Umbilical cord (tissue), 2 donors: ENCODE measurements at places on chromosomes 1 and 21. TPM values are rescaled to one million over a fixed set of nuclear protein-coding genes. Genes with fewer than 3 reads are reported as not detected.

LRRC53 gene
- 10.4 TPM for total RNA-seq

DPH2 gene
- 5.1 TPM for total RNA-seq

CCSAP gene
- 32.0 TPM for total RNA-seq

DNA sequence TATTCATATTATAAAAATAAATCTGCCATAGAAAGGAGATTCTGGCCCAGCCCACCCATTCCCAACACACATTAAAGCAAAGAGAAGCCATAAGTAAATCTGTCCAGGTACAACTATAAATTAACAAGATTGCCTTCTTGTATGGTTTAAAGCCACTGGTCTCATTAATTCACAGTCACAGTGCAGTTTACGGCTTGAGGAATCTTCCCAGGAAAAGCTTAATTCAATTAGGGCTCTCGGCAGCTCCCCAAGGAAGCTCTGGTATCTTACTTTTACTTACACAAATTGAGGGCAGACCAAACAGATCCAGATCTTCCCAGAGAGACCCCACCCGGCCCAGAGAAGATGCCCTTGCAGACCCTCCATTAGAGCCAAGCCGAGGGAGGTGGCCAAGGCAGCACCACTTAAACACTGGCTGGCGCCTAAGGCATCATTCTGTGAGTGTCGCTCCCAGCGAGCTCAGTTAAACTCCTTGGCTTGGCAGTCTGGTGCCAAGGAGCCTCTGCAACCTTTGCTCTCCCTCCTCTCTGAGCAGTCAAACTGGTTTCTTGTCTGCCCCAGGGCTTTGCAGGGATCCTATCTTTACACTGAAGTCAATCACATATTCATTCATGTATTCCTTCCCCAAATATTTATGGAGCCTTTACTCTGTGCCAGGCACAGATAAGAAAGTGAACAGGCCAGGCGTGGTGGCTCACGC, 10.7 kb downstream of the SLC9A1 start:
- no peak for DNase-seq

DNA sequence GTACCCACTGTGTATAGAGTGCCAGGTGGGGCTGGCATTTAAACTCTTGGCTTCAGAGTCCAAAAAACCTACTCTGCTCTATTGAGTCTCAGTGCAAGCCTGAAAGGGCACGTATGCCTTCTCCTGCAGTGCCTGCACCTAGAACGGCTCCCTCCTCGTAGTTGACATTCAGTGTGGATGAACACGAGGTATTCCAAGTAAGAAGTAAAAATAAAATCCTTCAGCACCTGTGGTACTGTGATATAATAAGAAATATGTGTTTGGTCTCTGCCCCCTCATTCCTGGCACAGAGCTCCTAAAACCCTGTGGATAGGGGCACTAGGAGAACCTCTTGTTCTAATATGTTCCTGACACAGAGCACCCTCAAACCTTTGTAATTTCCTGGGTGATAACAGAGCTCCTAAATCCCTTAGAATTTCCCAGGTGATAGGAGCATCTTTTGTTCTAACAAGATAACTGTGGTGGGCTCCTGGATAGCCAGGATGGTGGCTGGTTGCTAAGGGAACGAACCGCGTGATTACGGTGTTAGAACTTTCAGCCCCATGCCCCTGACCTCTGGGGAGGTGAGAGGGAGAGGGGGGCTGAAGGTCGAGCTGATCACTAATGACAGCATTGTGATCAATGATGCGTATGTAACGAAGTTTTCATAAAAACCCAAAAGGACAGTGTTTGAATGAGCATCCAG, 16.8 kb downstream of the UCK2 start:
- no peak for DNase-seq

- DNase-seq = peak; percentile 29
These were observed 5.4 kb upstream of the SLAMF9 start for GRCh38 chr1:159959451-159959850.

- no peak for DNase-seq
These were observed 393.3 kb downstream of the NPHP4 start for GRCh38 chr1:5598824-5599395.

IPO9 gene
- total RNA-seq = 13.2 TPM

EPHA8 gene
- 4.3 TPM for total RNA-seq

- DNase-seq = no peak
These were observed 139.7 kb upstream of the ERRFI1 start for GRCh38 chr1:8165595-8166360.

- no peak for DNase-seq
These were observed 54.5 kb downstream of the TM2D1 start for GRCh38 chr1:61670445-61670844.

NR0B2 gene
- not detected for total RNA-seq

DNA sequence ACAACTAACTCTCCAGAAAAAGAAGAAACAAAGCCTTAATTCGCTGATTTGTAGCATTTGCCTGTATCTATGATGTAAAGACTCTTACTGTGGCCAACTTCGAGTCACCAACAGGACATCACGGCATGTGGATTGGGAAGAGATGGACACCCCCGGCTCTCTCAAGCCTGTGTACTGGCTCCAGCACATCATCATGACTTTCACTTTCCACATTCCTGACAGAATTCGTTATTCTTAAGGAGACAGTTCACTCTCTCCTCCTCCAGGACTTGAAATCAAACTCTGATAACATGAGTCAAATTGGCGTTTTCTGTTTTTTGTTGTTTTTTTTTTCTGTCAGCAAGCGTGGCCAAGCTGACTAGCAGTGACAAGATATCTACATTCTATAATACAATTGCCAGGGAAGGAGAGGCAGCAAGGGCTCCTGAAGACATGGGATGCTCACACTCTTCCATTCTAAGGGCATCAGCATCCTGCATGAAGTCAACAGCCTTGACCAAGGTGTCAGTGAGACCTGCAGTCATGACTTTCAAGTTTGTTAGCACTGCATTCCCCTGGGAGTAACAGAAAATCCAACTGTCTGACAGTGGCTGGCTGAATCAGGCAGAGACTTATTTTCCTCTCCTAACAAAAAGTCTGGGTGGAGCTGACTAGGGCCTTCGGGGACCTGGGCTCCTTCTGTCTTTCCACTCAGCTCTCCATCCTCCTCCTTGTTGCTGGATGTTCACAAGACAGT, 13.3 kb upstream of the TRAF3IP3 start:
- DNase-seq = peak; percentile 42

DNA sequence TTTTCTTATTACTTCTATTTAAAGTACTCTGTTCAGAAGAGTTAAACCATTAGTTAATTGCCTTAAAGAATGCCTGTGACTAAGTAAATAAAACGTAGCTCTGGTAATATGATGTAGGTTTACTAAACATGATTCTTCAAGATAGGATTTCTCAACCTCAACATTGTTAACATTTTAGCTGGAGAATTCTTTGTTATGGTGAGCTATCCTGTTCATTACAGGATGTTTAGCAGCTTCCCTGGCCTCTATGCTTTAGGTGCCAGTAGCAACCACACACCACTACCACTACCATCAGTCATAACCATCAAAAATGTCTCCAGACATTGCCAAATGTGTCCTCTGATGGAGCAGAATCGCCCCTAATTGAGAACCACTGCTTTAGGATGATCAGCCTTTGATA, 10.7 kb downstream of the RPF1 start:
- DNase-seq = no peak

GRCh38 chr1:51650198-51650597, 33.3 kb downstream of the OSBPL9 start:
- no peak for DNase-seq

DNA sequence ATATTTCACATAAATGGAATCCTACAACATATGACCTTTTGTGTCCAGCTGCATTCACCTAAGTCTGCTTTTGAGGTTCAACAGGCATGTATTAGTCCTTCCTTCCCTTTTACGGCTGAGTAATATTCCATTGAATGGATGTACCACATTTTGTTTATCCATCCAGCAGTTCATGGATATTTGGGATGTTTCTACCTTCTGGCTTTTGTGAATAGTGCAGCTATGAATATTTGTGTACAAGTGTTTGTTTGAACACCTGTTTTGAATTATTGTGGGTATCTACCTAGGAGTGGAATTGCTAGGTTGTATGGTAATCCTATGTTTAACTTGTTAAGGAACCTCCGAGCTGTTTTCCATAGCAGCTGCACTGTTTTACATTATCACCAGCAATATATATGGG, 62.3 kb upstream of the DESI2 start:
- no peak for DNase-seq

GRCh38 chr1:156522443-156522970, 21.9 kb upstream of the MEF2D start:
- no peak for DNase-seq

GRCh38 chr1:95094923-95095322, 22.2 kb upstream of the ALG14 start:
- no peak for DNase-seq

CHI3L1 gene
- total RNA-seq = 5.8 TPM

DNA sequence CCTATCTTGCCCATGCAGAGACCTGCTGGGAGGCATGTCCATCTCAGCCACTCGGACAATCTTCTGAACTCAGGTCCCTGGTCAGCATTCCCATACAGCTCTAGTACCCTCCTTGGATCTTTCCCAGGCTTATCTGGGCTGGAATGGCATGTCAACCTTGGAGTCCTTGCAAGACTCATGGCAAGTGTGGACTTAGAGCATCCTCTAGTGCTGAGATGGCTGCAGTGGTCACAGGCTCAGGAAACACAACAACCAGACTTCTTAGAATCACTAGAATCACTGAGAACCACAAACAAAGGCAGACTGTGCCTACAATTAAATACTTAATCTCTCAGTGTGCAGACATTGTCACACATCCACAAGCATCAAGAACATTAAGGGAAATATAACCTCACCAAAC, 73.1 kb upstream of the TSHB start:
- DNase-seq = peak; percentile 7

DNA sequence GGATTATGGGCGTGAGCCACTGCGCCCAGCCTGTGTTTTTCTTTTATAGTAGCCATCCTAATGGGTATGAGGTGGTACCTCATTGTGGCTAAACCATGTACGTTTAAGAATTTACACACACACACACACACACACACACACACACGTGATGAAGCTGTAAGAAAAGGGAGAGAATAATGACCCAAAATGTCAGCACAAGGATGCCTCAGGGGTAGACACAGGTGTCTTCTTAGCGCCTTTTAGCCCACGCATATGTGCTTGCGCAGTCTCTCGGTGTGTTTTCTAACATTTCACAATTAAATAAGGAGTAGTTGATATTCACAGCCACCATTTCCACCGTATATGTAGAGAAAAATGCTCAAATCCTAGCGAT, 782 bp upstream of the PFKL start:
- DNase-seq = no peak

GRCh38 chr21:29670228-29670627, 269.6 kb downstream of the GRIK1 start:
- DNase-seq = no peak

CD52 gene
- not detected for total RNA-seq

- DNase-seq = no peak
These were observed 16.9 kb upstream of the KIAA0040 start for GRCh38 chr1:175209493-175209921.

DNA sequence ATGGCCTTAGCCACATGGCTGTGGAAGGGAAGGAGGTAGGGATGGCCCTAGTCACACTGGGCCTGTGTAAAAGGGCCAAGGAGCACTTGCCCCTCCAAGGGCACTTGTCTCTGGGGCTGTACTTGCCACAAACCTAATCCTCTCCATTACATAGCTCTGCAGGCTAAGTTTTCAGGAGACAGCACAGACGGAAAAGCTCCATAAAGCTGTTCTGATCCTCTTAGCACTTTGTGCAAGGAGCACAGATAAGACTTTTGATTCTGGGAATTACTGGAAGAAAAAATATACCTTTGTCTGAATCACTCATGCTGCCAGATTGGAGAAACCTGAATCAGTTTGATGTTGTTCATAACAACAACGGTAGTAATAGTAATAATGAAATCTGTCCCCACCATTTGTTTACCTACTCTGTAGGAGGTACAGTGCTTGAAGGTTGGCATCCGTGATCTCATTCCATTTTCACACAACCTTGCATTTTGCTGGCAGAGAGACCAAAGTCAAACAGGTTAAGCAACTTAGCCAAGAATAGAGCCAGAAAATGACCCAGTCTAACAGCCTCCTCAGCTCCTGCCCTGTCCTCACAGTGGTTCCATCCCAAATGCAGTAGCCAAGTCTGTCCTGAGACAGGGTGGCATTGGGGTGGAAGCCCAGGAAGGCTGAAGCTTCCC, 207.1 kb downstream of the ROR1 start:
- peak; percentile 73 for DNase-seq

DNA sequence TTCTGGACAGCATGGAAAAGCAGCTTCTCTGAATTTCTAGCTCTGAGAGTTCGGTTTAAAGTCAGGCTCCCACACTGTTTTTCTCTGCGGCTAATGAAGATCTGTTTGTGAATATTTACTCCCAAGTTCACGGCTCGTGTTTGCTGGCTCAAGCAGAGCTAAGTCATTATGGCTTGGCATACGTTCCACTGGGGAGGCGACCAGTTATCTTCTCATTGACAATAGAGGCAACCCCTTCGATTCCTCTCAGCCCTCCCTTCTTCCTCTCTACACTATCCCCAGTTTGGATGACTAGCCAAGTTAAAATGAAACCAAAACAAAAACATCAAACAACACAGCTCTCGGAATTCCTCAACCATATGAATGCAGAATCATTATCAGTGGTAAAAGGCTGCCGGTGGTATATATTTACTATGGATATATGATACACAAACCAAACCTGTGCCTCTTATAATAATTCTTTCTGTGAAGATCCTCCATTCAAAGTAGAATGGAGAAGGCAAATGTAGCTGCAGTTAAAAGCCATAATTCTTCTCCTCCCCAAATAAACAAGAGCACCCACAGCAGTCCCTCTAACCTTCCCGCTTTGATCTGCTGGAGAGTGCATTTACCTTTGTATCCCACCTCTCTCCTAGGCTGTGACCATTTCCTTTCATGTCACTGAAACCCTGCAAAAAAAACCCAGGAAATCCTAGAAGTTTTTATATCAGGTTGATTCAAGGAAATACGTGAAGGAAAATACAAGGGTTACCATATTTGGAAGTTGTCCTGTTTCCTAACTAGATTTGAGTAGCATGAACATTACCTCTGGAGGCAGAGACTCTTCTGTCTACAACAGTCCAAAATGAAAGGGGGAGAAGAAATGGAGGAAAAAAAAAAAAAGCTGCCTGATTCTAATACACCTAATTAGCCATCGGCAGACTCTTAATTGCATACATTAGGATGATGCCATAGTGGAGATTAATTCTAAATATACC, 108.3 kb upstream of the USH2A start:
- DNase-seq = peak; percentile 13

GRCh38 chr1:116544588-116545358, 26.1 kb downstream of the CD58 start:
- DNase-seq = no peak

DNA sequence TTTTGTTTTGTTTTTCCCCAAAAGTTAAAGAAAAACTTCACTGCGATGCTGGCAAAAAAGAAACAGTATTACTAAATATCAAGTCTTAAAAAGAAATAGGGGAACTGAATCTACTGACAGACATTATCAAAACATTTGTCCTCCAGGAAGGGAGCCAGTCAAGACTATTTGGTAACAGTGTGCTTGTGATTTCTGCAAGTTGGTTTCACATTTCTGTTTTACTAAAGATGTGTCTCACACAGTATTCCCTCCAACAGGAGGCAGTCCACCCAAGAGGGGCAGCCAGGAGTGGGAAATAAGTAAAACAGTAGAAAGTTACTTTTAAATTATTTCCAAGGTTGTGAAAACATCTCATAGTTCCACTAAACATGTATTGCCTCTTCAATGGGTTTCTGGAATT, 74.4 kb upstream of the SDC3 start:
- no peak for DNase-seq

C1orf185 gene
- 1.9 TPM for total RNA-seq

UMODL1 gene
- total RNA-seq = 0.48 TPM
